ENCODE measurements at places on chromosomes 2 and 18.

DNA sequence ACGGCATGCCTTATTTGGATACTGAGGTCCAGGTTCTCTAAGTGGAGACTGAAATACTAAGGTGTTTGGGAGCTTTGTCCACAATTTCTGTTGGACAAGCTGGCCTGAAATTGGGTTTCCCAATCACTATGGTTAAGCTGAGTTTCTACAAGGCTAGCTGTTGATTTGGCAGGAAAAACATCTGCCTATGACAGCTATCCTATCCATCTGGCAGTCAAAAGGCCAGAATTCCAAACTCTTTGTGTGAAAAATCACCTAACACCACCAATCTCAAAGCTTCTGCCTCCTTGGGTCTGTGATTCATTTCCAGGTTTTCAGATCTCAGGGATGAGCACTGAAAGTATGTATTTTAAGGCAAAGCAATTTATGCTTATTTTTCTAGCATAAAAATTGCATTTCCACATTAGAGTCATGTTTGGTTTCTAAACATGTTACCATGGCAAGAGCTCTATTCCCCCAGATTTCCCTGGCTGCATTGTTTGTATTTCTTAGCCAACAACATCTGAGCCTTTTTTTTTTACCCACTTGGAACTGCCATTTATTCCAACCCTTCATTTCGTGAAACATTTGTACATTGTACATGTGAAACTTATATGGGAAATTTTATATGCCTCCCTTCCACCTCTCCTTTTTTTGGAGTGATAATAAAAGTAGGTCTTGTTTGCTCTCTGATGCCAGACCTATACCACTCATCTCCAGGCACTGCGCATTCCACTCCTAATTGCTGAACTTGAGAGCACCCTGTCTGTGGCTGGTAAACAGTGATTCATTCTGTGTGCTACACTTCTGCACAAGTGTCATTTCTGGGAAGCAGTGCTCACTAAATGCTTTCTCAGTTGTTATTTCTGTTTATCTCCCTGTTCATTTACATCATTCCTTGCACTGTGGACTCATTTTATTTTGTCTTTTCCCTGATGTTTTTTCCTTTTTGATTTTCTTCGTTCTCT is 15.9 kb upstream of the CCDC85A start:
- no peak for DNase-seq

DNA sequence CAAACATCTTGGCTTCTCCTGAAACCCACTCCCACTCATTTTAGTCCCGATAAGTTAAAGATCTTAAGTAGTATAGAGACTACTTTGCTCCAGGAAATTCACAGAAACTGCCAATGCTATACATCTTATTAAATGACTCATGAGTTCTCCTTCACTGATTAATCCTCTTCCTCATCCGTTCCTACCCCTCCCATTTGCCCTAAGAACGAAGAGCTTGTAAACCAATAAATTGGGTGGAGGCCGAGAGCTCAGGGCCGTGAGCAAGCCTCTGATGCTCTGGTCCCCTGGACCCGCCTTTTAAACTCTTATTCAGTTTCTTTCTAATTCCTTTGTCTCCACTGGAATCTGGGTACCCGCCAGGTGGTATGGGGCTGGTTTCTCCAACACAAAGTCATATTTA is 68.6 kb downstream of the METTL8 start:
- no peak for DNase-seq

DNA sequence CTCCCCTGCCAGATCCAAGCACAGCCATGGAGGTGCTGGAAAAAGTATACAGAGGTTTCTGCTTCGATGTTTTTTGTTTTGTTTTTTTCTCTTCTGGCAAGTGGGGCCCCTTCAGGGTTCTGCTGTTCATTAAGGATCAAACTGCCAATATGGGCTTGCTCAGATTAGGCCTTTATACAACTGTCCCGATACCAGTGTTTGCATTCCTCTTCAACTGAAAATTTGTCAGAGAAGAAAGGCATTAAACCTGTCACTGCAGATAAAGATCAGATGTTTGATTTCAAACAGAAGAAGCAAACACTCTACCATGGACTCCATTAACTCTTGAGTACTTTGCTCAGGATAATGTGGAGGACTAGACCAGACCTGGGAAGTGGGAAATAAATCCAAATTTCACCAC is 396.0 kb upstream of the SMIM21 start:
- no peak for DNase-seq

- no peak for DNase-seq
Observed at GRCh38 chr2:24744356-24744755, 48.8 kb downstream of the PTRHD1 start.

- no peak for DNase-seq
Observed at GRCh38 chr2:113089916-113090315, 22.1 kb downstream of the IL1F10 start.

DNA sequence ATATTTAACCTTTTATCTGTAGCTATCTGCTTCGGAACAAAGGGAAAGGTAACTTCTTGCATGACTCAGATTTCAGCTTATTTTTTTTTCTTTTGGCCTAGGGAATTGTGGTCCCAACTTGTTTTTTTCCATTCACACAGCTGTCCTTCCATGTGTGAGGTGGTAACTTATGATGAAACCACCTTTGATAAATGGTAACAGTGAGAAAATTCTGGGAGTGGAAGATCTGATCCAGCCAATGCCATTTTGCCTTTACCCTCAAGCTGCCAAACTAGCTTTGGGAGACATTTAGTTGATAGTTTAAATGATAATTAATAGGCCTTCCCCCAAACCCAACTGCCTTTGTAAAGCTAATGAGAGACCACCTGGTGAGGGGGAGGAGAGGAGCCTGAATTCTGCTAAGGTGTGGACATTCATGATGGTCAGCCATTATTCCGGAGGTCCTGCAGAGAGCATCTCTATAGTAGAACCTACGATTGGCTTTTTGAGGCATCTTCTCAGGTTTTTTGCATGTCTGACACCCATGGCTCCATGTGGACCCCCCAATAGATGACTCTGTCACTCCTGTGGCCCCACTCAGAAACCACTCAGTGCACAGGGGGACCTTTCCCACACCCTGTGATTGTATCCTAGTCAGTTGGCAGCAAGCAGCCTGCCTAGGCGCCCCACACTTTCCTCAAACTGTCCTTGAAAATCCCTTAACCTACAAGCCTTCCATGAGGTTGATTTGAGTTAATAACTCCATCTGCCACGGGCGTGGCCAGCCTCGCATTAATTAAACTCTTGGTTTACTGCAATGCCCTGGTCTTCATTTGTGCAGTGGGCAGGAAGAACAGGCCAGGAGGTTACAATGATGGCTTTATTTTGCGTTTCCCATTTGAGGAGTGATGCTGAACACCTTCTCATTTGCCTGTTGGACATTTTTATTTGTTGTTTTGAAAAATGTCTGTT is 263.5 kb upstream of the PXDN start:
- no peak for DNase-seq

DNA sequence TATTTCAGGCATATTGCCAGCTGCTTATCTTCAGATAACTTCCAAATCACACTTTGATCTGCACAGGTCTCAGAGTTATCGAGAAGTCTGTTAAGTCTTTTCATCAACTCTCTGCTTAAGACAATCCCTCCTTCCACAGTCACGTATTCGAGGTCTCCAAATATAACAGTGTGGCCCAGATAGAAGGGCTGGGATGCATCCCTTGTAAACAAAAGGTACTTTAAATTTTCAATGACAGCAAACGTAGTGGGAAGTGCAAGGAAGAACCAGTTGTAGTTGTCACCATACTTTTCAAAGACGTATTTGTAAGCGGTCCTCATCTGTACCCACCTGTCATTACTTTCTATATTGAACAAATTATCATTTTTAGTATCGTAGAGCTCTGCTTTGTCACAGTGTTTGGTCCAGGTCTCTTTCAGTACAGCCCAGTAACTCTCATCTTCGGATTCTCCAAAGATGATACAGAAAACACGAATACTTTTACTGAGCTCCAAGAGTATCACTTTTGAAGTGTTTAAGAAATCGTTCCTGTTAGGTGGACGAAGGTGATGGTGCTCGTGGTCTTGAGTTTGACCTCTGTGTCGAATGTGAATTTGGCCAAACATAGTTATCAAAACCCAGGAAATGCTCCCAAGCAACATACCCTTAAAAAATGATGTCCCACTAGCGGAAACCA is 445 bp downstream of the C1GALT1C1L start:
- DNase-seq = no peak
